ENCODE measurements at places on chromosomes 6 and 20. TPM values are rescaled to one million over a fixed set of nuclear protein-coding genes. Genes with fewer than 3 reads are reported as not detected.

Gene SERPINB1
- total RNA-seq: 133 TPM

Gene HLA-DQB1
- not detected for total RNA-seq

Gene RAET1G
- total RNA-seq: 1.5 TPM

Gene PRR18
- total RNA-seq: not detected

Gene KIF6
- not detected for total RNA-seq

Gene RSPO3
- total RNA-seq: not detected
